ENCODE measurements at places on chromosomes 6 and 20. TPM values are rescaled to one million over a fixed set of nuclear protein-coding genes. Genes with fewer than 3 reads are reported as not detected.

DNA sequence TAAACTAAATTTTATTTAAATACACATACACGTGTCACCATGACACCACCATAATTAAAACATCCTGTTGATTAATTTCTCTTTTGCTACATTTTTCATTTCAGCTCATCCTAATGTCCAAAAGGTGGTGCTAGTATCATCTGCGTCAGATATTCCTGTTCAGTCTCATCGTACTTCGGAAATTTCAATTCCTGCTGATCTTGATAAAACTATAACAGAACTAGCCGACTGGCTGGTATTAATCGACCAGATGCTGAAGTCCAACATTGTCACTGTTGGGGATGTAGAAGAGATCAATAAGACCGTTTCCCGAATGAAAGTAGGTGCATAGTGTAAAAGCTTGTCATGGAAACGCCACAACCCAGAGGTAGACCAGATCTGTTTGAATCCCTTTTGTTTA is 263.4 kb downstream of the UTRN start:
- H3K36me3 ChIP-seq, result peaks cover 3% of the 10 kb centered on the region
- H3K27ac ChIP-seq, result no peak overlapping the region
- no peaks in the 10 kb centered on the region for H3K4me1 ChIP-seq
- no peak overlapping the region for H3K4me3 ChIP-seq
- DNase-seq, result no peak

- peaks cover 19% of the 10 kb centered on the region for H3K36me3 ChIP-seq
- no peak overlapping the region for H3K4me3 ChIP-seq
- H3K4me1 ChIP-seq, result no peaks in the 10 kb centered on the region
- H3K27me3 ChIP-seq, result no peaks in the 10 kb centered on the region
Measured at GRCh38 chr6:89323511-89323971, 8.4 kb upstream of the GABRR2 start.

SFTA2 gene
- total RNA-seq, result not detected

- no peaks in the 10 kb centered on the region for H3K27me3 ChIP-seq
- H3K27ac ChIP-seq, result no peak overlapping the region
- H3K4me3 ChIP-seq, result no peak overlapping the region
- H3K36me3 ChIP-seq, result no peaks in the 10 kb centered on the region
- no peaks in the 10 kb centered on the region for H3K4me1 ChIP-seq
Measured at GRCh38 chr6:46323312-46323965, 152.7 kb upstream of the ENPP5 start.

DNA sequence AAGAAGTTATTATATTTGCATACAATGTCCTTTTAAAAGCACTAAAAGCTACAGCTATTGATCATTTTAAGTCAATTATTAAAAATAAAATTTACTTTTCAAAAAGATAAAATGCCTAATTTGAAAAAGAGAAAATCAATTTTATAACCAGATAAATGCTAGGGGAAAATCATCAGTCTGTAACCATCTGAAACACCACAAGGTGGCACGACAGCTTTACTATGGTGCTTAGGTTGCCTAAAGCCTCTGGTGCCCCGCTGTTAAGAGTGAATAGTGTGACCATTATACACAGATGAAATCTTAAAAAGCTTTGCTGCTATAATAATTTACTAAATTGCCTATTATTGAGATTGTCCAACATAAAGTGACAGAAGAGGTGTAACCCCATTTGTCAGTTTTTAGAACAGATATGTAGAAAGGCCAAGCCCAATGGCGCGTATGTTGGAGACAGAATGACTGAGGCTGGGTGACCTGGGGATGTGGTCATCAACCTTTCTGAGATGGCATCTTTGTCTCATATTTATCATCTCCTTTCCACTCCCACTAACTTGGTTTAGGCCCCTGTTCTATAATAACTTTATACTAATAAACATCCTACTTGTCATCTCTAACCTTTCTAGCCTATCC is 100.8 kb downstream of the MOXD1 start:
- H3K27me3 ChIP-seq, result no peaks in the 10 kb centered on the region
- H3K4me1 ChIP-seq, result no peaks in the 10 kb centered on the region
- H3K27ac ChIP-seq, result no peak overlapping the region
- H3K4me3 ChIP-seq, result no peak overlapping the region

AKAP12 gene
- total RNA-seq, result 8.0 TPM

- no peak for DNase-seq
- no peak overlapping the region for H3K4me3 ChIP-seq
- H3K36me3 ChIP-seq, result no peaks in the 10 kb centered on the region
- no peaks in the 10 kb centered on the region for H3K27me3 ChIP-seq
- no peaks in the 10 kb centered on the region for H3K4me1 ChIP-seq
- no peak overlapping the region for H3K27ac ChIP-seq
Measured at GRCh38 chr20:4737857-4738627, 16.3 kb downstream of the PRND start.

DNA sequence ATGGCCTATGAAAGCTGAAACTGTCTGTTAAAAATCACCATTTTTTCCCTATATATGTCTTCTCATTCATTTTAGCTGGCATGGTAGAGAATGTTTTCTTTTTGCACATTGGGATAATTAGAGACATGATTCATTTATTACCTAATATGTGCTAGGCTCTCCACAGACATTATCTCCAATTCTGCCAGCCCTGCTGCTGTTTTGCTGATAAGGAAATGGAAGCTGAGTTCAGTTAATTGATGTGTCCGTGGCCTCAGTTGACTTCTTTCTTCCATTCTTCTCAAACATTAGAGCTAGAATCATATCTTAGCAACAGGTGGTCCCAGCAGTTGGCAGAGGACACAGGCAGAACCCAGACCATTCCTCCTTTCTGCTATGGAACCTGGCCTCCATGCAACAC is 644.1 kb upstream of the CITED2 start:
- DNase-seq, result no peak
- H3K4me3 ChIP-seq, result no peak overlapping the region
- H3K27ac ChIP-seq, result no peak overlapping the region
- no peaks in the 10 kb centered on the region for H3K36me3 ChIP-seq
- no peaks in the 10 kb centered on the region for H3K4me1 ChIP-seq

- no peaks in the 10 kb centered on the region for H3K36me3 ChIP-seq
- DNase-seq, result no peak
- no peaks in the 10 kb centered on the region for H3K4me1 ChIP-seq
- no peak overlapping the region for H3K4me3 ChIP-seq
- no peaks in the 10 kb centered on the region for H3K27me3 ChIP-seq
- no peak overlapping the region for H3K27ac ChIP-seq
Measured at GRCh38 chr6:5967594-5967993, 39.1 kb downstream of the NRN1 start.

DNA sequence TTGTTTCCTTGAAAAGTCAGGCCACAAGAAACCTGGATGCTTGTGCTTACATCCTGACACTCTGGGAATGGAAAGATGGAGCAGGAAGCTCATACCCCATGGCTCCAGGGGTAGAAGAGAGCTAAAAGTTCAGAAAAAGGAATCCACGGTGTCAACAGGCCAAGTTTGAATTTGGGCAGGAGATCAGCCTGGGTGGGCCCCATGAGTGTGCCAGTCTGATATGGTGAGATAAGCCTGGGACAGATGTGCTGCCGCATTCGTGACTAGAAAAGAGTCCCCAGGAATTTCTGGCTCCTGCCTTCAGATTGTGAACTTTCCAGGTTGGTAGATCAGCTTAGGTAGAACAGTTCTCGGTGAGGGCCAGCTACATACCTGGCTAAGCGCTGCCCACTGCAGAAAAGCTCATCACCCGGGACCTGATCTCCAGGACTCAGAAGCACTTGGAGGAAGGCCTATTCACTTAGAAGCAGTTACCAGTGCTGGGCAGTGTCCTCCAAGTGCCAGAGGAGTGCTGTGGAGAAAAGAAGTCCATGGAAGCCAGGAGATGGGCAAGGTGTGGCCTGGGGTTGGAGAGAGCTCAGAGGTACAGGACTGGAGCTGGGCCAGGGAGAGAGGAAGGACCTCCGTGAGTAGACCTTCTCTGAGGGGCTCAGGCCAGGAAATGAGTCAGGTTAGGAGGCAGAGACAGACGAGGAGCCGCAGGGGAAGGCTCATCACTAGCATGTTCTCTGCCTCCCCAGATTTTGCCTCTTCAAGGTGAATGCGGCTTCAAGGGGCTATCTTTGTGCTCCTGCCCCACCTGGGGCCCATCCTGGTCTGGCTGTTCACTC is at the start of gene TSPO2:
TSPO2 (plus strand) TSS at position 242 of the 830 bp plus-strand sequence; CDS start at position 761, 519 bp downstream.
- H3K27me3 ChIP-seq, result no peaks in the 10 kb centered on the region
- H3K4me1 ChIP-seq, result peaks cover 10% of the 10 kb centered on the region
- DNase-seq, result peak; percentile 71
- H3K4me3 ChIP-seq, result no peak within 1 kb of the TSS

- peak overlapping the region; percentile 84 for H3K27ac ChIP-seq
- H3K36me3 ChIP-seq, result no peaks in the 10 kb centered on the region
- peaks cover 20% of the 10 kb centered on the region for H3K4me1 ChIP-seq
- DNase-seq, result no peak
Measured at GRCh38 chr6:11433860-11434259, 103.7 kb upstream of the TMEM170B start.

KHDRBS2 gene
- total RNA-seq, result 1.1 TPM

Measured in liver (tissue), 10 donors.